Colonic mucosa (tissue), 4 donors: ENCODE measurements at places on chromosomes 16 and 17. TPM values are rescaled to one million over a fixed set of nuclear protein-coding genes. Genes with fewer than 3 reads are reported as not detected.

GRCh38 chr17:27633312-27634025 is 2.5 kb downstream of the LGALS9 start:
- peak; percentile 55 for DNase-seq

DNA sequence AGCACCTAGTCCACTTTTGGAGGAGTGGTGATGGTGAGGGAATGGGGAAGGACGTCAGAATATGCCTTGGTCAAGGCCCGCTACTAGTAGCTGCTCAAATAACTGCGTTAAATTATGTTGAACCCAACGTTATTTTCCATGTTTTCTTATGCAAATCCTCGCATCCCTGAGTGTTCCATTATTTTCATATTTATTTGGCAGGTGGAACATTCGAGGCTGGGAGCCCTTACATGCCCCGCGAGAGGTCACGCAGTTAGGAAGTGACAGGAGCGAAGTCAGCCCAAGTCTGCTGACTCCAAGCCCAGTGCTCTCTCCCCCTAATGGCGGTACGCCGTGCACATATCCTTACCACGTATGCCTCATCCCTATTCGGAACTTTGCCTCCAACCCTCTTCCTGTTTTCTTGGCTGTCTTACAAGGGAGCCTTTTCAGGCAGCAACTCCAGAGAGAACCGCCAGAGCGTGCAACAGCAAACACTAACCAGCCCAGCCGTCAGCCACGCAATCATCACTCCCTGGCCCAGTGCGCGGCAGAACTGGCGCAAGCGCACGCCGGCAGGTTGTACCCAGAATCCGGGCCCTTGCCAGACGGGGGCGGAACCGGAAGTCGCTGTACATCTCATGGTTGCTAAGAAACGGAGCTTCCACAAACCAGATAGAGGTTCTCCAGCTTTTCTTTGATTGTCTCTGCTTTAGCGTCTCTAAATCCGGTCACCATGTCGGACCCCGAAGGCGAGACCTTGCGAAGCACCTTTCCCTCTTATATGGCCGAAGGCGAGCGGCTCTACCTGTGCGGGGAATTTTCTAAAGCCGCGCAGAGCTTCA is at the start of gene ODAD4:
Gene ODAD4 (plus strand): TSS at position 609 of the 824 bp plus-strand sequence. CDS start 107 bp downstream, at position 716.
- DNase-seq, result peak; percentile 97

DNA sequence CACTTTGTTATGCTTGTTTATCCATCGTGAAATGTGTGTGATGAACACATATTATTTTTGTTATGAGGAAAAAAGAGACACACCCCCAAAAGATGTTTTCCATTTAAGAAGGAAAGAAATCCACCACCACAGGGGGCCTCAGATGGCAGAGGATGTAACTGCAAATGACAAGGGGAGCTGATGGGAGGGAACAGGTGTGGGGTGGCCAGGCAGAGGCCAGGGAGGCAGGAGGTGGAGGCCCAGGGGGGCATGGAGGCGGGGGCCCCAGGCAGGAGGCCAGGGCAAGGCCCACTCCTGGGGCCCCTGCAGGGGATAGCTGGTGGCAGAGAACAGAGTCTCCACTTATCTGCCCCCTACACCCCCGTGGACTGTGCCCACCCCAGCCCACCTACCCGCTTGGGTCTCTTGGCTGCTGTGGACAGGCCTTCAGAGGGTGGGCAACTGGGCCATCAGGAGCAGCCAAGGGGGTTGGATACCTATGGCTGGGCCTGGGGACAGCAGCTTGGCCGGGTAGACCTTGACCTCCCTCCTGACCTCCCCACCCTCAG is 28.0 kb downstream of the PPL start:
- no peak for DNase-seq

DNA sequence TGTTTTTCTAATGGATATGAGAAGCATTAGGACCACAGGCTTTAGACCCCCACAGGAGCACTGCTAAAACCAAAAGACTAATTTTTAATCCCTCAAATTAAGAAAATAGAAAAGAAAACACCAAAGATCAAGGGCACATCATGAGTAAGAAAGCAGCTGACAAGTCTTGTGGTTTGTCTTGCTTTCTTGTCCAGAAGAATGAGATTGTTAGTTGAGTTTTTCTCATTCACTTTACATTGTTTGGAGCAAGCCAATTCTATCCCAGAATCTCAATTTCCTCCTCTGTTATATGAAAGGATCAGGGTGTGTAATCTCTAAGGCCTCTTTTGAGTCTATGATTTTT is 899.0 kb downstream of the KCNJ2 start:
- no peak for DNase-seq

DNA sequence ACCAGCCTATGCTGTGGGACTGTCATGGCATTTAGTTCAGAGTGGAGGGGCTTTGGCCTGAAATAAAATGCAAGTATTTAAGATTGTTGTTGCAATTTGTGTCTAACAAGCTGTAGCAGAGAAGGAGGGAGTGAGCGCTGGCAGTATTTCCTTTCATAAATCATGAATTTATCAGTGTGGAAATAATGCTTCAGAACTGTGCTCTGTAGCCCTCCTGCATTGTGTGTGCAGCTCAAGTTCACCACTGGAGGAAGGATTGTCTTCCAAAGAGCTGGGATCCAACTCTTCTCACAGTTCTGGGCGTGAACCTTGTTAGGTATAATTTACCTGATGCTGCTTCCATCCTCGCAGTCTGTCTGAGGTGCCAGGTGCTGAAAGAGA is 15.1 kb downstream of the SNX11 start:
- no peak for DNase-seq

- no peak for DNase-seq
Observed at GRCh38 chr17:27581016-27581415, 50.0 kb upstream of the LGALS9 start.

- no peak for DNase-seq
Observed at GRCh38 chr16:54538276-54538675, 251.7 kb upstream of the IRX3 start.

- no peak for DNase-seq
Observed at GRCh38 chr16:89981414-89981813, 32.9 kb downstream of the DEF8 start.

- DNase-seq, result peak; percentile 50
Observed at GRCh38 chr16:77840673-77841501, 52.5 kb downstream of the VAT1L start.

DNA sequence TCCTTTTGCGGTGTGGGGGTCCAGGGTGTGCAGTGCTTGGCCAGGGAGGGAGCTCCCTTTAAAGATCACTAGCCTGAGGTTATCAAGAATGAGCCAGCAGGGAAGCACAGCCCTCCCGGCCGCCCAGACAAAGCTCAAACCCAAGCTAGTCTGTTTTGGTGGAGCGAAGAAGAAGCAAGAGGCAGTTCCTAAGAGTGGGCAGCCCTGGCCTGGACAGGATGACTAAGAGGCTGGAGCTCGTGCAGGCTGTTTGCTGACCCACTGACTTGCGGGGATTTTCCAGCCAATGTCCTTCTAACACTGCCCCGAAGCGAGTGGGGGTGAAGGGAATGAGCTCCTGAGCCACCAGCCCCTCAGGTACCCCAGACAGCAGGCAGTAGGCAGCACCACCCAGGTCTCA is 134.4 kb downstream of the COPRS start:
- no peak for DNase-seq

DNA sequence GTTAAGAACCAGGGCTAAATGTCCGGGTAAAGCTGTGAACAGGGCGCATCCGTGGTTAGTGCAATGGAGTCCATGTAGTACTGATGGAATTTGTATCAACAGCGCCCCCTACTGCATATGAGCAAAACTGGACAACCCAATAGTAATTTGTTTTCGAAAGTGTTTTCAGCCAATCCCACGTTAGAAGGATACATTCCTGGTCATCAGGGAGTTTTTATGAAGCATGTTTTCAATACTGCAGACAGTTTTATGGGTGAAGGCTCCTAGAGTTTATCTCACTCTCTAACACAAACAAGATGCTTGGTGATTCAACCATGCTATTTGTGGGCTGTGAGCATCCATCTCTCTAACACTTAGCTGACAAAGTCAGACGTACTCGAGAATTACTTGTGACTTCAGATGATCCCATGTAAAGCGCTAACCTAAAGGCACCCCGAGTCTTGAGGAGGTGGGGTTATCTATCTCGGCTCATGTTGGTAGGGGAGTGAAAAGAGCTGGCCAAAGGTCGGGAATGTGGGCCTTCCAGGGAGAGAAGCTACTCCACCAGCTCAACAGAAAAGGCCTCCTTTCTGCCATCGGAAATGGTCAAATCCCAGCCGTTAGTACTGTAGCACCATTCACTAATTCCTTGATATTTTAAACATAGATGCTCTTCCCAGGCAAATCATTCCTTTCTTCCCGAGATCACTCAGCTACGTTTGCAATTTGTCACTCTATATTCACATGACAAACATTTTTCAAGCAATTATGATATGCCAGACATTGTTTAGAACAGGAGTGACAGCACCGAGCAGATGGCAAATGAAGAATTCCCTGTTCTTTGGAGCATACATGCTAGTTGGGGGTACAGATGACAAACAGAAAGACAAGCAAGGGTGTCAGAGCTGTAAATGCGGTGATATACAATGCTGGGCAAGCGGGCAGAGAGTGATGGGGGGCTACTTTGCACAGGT is 46.9 kb upstream of the HNF1B start:
- peak; percentile 73 for DNase-seq

GRCh38 chr17:48241131-48241591 is 133.6 kb downstream of the SNX11 start:
- DNase-seq, result no peak

- no peak for DNase-seq
Observed at GRCh38 chr16:46862555-46863447, 21.4 kb upstream of the GPT2 start.

- no peak for DNase-seq
Observed at GRCh38 chr16:16144416-16144815, 78.9 kb downstream of the ABCC6 start.

- no peak for DNase-seq
Observed at GRCh38 chr17:63696381-63696961, 3.5 kb downstream of the LIMD2 start.

GRCh38 chr17:57895382-57896060 is 45.7 kb upstream of the MRPS23 start:
- no peak for DNase-seq

GRCh38 chr16:74874912-74875546 is 100.4 kb upstream of the FA2H start:
- DNase-seq, result no peak

- no peak for DNase-seq
Observed at GRCh38 chr17:51971121-51971520, 187.4 kb downstream of the CA10 start.

- DNase-seq, result no peak
Observed at GRCh38 chr17:63792055-63792729, 18.2 kb downstream of the DDX42 start.

DNA sequence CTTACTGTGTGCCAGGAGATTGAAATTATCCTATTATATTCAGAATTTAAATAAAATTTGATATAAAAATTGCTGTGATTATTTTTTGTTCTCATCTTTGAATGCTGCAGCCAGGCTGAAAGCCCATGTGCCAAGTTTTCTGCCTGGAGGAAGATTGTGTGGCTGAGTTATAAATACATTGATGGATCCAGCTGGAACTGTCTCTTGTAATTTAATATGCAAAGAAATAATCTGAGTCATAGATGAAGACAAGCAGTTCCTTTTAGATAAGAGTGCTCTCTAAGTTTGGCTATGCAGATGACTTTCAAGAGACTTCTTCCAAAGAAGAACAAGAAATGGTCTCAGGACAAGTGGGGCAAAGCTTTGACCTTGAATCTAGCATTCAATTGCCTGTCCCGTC is 871.0 kb downstream of the CDH11 start:
- DNase-seq, result no peak

GRCh38 chr16:56477096-56477878 is 25.9 kb downstream of the OGFOD1 start:
- DNase-seq, result no peak

- no peak for DNase-seq
Observed at GRCh38 chr17:7756968-7757367, 39.4 kb downstream of the DNAH2 start.

DNA sequence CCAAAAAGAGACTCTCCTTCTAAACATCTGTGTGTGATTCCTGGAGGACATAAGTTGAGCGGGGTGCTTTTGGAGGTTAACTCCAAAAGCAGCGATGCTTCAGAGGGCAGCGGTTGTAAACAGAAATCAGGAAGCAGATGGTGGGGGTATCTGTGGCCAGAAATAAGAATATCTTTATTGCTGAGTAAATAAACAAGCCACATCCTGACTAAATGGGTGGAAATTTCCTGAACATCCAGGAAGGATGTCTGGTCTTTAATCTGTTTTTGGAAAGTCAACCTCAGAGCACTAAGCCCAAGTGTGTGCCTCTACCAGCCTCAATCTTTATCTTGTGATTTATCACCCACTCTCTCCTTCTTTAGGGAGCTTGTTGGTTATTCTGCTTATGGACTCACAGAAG is 123.3 kb downstream of the CDH13 start:
- no peak for DNase-seq

- DNase-seq, result no peak
Observed at GRCh38 chr16:27784351-27785306, 234.7 kb downstream of the KATNIP start.

DNA sequence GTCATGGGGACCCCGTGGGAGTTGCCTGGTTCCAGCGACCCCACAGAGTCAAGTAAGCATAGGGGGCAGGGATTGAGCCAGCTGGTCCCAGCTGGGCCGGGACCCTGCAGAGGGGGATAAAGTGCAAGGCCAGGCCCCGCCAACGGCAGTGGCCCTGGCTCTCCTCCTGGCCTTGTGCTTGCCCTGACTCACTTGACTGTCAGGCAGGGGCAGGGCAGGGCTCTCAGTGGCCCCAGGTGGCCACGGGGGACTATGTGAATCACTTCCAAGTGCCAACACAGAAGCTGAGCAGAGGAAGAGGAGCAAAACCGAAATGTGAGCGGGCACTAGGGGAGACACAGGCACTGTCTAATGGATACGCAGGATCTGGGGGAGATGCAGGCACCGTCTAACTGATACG is 21.6 kb upstream of the NCBP3 start:
- DNase-seq, result no peak

DNA sequence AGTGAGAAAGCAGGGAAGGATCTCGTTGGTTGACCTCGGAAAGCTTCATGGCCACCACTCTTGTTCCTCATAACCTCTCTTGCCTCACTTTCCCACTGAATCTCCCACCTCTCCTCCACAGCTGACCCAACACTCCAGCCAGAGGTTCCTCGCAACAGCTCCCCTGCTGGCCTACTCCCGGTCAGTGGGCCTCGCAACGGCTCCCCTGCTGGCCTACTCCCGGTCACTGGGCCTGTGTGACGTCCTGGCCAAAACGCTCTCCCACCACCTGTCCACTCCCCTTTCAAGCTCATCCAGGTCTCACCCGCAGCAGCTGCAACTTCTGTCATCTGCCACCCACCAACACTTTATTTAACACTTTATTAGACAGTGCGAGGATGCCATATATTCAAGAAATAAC is 149.1 kb downstream of the VPS53 start:
- DNase-seq, result no peak

GRCh38 chr16:2048116-2048543 is 345 bp downstream of the TSC2 start:
- DNase-seq, result peak; percentile 52

PPP1R27 gene
- not detected for total RNA-seq

PIP4K2B gene
- total RNA-seq, result 16.8 TPM

TMEM235 gene
- total RNA-seq, result not detected

ZFP3 gene
- 6.2 TPM for total RNA-seq

SYNRG gene
- total RNA-seq, result 34.1 TPM
